ENCODE measurements at places on chromosomes 6 and 20. TPM values are rescaled to one million over a fixed set of nuclear protein-coding genes. Genes with fewer than 3 reads are reported as not detected.

The HLA-DQB1 gene
- not detected for total RNA-seq

The RIPOR3 gene
- 1.6 TPM for total RNA-seq

The PERP gene
- total RNA-seq = 452 TPM

The PTCRA gene
- not detected for total RNA-seq

Measured in nasal cavity respiratory epithelium epithelial cell of viscerocranial mucosa (primary cell).